ENCODE measurements at places on chromosomes 3 and 15.

GRCh38 chr15:77897896-77898406 is 179.6 kb downstream of the TBC1D2B start:
- DNase-seq: no peak

GRCh38 chr15:31302778-31303725 is 23.6 kb upstream of the KLF13 start:
- DNase-seq: no peak

DNA sequence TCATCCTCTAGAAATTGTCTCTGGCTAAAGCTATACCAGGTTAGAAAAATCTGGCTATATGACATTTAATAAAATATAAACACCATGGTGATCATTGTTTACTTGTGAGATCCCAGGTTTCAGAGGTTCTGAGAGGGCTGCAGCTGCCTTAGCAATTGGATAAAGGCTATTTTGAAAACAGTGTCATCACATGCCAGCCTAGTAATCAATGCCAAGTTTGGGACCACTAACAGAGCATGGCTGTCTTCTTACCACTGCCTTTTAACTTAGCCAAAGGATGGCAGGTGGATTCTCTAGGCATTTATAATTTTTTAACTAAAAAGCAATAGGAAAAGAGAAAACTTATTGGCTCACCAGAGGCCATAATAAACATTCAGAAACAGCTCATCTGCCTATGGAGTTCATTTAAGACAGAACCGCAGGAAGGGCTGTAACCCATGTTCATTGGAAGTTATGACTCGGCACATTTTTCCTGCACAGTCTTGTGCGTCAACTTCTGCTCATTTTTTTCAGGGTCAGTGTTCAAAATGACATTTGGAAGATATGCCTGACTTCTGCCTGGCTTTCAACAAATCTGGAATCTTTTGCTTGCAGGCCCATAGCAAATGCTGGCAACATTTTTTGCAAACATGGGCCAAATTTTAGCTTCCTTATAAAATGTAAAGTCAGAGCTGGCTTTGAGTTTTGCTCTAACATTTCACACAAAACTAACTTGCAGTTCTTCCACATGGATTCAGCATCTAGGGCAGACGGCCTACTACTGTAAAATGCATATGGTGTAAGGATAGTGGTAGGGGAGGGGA is 476.0 kb upstream of the TBL1XR1 start:
- DNase-seq: peak; percentile 98

GRCh38 chr3:67296039-67296892 is 298.2 kb downstream of the KBTBD8 start:
- no peak for DNase-seq

DNA sequence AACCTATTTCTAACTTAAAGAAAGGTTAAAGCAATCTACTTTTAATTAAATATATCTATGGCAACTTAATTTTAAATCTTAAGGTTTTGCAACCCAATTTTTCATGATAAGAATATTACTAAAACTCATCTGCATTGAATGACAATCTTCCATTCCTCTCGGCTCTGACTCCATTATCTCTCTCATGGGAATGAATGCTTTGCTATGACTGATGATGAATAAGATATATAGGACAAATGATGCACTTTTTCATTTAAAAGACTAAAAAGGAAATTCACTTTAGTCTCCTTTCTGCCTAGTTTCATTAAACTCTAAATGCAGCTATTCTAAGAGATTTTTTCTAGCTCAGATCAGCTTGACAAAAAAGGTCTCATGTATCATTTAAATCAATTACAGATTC is 68.7 kb downstream of the GBE1 start:
- DNase-seq: no peak
